ENCODE measurements at places on chromosomes 2 and 18.

DNA sequence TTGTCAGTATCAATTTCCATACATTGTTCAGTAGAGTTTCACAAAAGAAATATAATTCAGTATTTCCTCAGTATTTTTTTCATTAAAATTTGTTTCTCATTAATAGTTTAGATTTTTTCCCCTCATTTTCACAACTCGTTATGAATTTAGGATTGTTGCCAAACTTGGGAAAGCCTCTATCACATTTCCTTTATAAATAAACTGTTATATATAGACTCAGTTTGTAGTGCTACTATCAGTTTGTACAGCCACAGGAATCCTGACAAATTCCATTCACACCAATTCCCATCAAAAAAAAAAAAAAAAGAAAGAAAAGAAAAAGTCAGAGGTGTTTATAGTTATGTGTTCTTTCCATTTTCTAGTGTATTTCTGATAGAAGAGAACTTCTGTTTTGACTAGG lies 123.3 kb upstream of the DCC start:
- DNase-seq = no peak

DNA sequence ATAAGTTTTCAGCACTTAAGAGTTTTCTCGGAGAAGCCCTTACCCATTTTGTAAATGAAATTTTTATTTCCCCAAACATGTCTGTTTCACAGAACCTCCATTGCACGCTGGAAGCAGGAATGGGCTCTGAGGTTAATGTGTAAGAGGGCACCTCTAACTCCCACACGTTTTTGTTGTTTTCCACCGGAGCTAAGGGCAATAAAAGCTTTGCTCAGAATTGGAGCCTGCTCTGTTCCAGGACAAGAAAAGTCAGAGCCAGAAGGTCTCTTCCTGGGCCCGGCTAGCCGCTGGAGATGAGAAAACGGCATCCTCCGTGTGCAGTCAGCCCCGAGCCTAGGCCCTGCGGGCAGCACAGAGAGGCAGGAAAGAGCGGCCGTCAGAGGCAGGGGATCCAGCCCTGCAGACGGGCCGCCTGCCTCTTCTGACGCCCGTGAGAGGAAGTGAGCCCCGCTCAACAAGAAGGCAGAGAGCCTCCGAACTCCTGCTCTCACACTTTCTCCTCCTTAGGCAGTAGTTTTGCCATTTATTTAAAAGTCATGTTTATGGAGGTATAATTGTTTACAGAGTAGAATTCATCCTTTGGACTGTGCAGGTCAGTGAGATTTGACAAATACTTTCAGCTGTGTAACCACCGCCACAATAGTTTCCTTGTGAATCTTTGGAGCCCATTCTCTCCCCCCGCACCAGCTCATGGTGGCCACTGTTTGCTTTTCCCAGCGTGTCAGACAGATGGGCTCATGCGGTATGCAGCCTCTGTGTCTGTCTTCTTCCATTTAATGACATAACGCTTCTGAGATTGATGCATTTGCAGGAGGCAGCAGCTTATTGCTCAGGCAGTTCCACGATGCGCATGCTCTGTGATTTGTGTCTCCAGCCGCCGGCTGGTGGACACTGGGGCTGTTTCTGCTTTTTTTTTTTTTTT lies 117.3 kb downstream of the GALR1 start:
- DNase-seq = peak; percentile 80

DNA sequence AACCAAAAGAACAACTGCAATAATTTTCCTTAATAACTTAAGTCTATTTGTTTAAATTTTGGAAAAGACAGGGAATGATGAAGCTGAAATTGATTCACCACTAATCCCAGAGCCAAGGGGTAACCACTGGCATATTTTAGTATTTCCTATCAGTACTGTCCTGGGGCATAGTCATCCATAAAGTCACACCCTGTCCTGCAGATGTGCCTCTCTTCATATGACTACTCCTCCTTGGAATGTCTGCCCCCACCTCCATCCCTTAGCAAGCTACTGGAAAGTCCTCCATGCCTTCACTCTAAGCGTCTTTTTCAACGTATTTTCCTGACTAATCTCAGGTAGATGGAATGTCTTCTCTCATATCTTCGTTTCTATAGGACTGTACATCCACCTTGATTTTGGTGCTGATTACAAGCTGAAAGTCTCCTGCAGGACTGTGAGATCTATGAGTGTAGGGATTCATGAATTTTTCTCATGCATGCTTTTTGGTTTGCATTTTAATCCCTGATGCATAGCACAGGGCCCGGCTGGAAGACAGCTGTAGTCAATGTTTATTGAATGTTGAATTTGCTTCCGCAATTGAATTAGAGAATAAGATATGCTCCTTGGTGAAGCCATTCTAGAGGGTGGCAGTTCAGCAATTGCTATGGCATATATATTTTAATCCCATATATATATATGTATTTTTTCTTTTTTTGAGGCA lies 85.6 kb downstream of the MOGAT1 start:
- no peak for DNase-seq

GRCh38 chr2:97676620-97677019 lies 7.1 kb downstream of the C2orf92 start:
- no peak for DNase-seq

GRCh38 chr2:200466425-200467418 lies 43.1 kb downstream of the KCTD18 start:
- no peak for DNase-seq
